Activated T-cell treated with anti-CD3 and anti-CD28 coated beads for 4 hours (primary cell): ENCODE measurements at places on chromosomes 6 and 20.

DNA sequence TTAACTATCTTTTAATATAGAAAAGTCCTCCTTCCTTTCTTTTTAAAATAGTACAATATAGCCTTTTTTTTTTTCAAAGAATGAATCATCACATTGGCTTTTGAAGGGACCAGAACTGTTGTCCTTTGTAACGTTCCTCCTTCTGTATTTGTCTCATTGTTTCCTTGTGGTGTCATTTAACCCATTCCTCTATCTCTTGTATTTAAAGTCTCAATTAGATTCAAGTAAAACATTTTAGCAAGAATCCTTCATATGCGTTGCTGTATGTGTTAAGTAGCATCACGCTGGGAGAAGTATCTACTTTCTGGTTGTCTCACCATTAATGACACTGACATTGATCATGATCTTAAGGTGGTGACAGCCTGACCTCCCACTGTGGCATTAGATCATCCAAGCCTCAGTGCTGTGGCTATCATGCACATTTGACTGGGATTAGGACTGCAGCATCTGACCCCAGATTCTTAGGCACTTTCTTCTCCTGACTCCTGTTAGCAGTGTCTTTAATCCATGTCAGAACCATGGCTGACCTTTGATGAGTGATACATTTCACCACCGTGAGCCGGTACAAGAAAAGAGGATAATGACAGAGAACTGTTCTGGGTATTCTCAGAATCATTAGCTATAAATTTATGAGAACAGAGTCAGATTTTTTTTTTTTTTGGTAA, 67.5 kb upstream of the TFB1M start:
- DNase-seq: no peak

DNA sequence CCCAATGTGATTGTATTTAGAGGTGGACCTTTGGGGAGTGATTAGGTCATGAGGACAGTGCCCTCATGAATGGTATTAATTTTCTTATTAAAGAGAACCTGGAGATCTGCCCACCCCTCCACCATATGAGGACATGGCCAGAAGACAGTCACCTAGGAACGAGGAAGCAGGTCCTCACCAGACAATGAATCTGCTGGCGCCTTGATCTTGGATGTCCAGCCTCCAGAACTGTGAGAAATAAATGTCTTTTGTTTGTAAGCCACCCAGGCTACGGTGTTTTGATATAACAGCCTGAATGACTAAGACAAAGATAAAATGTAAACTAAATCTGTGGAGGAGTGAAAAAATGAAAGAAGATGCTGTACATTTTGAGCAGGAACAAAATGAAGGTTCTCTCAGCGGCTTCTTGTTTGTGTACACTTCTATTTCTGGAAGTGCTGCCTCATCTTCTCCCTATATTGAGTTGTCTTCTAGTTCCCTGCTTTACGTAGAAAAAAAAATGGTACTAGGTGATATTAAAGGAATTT, 1.5 kb upstream of the IPCEF1 start:
- DNase-seq: no peak

DNA sequence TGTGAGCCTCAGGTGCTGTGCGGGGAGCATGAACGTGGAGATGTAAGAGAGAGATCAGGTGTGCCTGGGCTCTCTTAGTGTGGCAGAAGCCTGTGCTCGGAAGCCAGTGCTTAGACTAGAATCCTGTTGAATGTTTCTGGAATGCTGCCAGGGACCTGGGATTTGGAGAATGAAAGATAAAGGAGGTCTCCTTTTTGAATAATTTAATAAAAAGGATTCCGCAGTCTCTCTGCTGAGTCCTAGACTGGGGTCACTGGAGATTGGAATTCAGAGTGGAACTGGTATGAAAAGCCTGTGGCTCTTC, 18.8 kb upstream of the EFCAB8 start:
- DNase-seq: no peak

- DNase-seq: no peak
These were observed 151.7 kb downstream of the FRK start for GRCh38 chr6:115908906-115909559.

- DNase-seq: no peak
These were observed 215.4 kb downstream of the TSHZ2 start for GRCh38 chr20:53187392-53188068.

DNA sequence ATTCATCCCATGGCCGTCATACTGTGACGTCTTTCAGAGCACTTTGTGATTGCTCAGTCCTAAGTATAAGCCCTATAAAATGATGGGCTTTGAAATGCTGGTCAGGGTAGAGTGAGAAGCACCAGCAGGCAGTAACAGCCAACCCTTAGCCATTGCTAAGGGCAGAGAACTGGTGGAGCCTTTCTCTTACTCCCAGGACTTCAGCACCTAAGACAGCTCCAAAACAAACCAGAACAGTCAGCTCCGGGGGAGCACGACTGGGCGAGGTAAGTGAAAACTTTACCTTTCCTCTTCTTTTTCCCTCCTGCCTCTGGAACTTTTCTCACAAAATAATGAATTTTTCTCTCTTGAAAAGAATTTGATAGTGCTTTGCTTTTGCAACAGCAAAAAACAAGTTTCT, at the start of gene VIP:
Gene VIP (plus strand): TSS at position 104 of the 400 bp plus-strand sequence. CDS start 1,381 bp downstream, outside the sequence.
- no peak for DNase-seq

GRCh38 chr6:135322427-135323201, 141.5 kb downstream of the MYB start:
- no peak for DNase-seq

- no peak for DNase-seq
These were observed 349.9 kb downstream of the ZFAND3 start for GRCh38 chr6:38169221-38169976.

DNA sequence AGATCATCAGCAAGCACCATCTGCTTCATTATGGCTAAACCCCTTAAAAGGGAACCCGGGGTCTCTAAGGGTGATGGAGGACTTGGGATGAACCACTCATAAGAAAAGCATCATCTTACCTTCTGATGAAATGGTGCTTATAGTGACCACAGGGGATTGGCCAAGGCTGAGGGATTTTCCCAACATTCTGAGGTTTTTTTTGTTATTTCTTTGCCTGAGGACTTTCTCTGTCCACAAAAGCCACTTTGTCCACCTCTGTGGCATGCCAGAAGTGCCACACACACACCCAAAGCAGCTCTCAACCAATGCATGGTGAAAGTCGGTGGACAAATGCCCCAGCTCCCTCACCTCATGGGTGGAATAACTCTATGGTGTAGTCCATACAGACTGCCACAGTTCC, 79.3 kb upstream of the TOP1 start:
- DNase-seq: no peak

GRCh38 chr20:36314734-36315544, 8.8 kb downstream of the DLGAP4 start:
- no peak for DNase-seq

DNA sequence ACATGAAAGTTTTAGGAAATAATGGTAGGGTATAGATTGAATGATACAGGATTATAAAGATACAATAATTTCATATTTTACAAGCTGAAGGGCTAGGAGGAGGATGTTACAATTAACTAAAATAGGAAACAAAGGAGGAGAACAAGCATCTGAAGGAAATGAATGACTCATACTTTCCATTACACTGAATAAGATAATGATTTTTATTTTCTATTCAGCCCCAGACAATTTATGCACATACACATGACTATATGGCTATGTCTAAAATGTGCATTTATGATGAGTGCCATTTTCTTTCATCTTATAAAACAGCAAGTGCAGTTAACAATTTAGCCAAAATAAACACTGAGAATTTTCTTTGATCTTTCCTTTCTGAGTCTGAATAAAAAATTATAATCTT, 994.6 kb upstream of the ADGRB3 start:
- DNase-seq: no peak
